ENCODE measurements at places on chromosomes 2 and 18. TPM values are rescaled to one million over a fixed set of nuclear protein-coding genes. Genes with fewer than 3 reads are reported as not detected.

DNA sequence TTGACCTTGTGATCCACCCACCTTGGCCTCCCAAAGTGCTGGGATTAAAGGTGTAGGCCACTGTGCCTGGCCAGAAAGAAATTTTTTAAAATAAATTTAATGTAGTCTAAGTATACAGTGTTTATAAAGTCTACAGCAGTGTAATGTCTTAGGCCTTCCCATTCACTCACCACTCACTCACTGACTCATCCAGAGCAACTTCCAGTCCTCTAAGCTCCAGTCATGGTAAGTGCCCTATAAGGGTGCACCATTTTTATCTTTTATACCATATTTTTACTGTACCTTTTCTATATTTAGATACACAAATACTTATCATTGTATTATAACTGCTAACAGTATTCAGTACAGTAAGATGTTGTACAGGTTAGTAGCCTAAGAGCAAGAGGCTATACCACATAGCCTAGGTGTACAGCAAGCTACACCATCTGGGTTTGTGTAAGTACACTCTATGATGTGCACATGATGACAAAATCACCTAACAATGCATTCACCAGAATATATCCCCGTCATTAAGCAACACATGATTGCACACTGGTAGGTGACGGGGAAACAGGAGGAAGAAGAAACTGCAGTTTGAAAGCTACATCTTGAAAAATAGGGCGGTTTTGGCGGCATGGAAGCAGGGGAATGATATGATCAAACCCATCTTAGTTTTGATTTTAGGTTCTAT lies 105.1 kb upstream of the ITGB6 start:
- no peak for DNase-seq
- no peak overlapping the region for H3K27ac ChIP-seq
- no peak overlapping the region for H3K4me3 ChIP-seq
- H3K4me1 ChIP-seq = no peaks in the 10 kb centered on the region

GRCh38 chr18:77737405-77737804 lies 487.8 kb downstream of the GALR1 start:
- no peaks in the 10 kb centered on the region for H3K27me3 ChIP-seq
- no peaks in the 10 kb centered on the region for H3K36me3 ChIP-seq
- no peak for DNase-seq
- no peaks in the 10 kb centered on the region for H3K4me1 ChIP-seq
- H3K4me3 ChIP-seq = no peak overlapping the region

- no peaks in the 10 kb centered on the region for H3K36me3 ChIP-seq
- H3K27me3 ChIP-seq = no peaks in the 10 kb centered on the region
- no peak overlapping the region for H3K27ac ChIP-seq
- no peak overlapping the region for H3K4me3 ChIP-seq
- peaks cover 11% of the 10 kb centered on the region for H3K4me1 ChIP-seq
Observed at GRCh38 chr2:64134813-64135212, 9.4 kb downstream of the PELI1 start.

GRCh38 chr2:212034841-212035585 lies 503.6 kb downstream of the ERBB4 start:
- no peaks in the 10 kb centered on the region for H3K36me3 ChIP-seq
- H3K27me3 ChIP-seq = no peaks in the 10 kb centered on the region
- H3K4me3 ChIP-seq = no peak overlapping the region
- H3K4me1 ChIP-seq = no peaks in the 10 kb centered on the region
- no peak for DNase-seq

MAP2 gene
- 541 TPM for total RNA-seq

KANSL3 gene
- 43.6 TPM for total RNA-seq
